GM23248 (cell line): ENCODE measurements at places on chromosomes 4 and X. TPM values are rescaled to one million over a fixed set of nuclear protein-coding genes. Genes with fewer than 3 reads are reported as not detected.

DNA sequence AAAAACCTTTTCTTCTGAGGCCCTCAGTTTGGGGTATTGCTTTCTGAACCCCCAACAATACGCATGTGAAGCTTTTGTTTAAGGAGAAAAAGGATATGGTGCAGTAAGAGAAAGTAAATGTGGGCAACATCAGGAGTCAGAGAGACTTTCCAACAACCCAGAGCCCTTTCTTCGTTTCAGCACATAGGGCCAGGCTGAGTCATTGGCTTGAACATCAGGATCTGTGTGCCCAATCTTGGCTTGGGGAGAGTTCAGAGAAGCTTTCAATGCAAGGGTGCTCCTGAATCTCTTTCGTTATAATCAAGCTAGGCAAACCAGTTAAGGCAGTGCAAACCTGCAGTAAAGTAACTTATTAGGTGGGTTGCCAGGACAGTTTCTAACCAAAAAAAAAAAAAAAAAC is 191.2 kb downstream of the FRMPD4 start:
- DNase-seq = no peak

DNA sequence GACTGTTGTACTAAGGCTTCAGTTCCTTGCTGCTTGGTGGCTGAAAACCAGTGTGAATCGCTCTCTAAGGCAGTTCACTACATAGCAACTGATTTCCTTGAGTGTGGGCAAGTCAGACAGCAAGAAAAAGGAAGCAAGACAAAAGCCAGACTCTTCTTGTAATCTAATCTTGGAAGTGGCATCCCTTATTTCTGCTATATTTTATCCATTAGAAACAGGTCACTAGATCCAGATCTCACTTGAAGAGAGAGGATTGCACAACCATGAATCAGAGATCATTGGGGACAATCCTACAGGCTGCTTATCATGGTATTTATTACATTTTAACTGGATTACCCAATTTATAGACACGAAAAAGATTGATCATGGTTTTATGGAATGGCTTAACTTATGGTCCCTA is 684.5 kb downstream of the GRID2 start:
- DNase-seq = no peak

GRCh38 chr4:119765951-119766350 is 137.3 kb upstream of the PDE5A start:
- DNase-seq = no peak

DNA sequence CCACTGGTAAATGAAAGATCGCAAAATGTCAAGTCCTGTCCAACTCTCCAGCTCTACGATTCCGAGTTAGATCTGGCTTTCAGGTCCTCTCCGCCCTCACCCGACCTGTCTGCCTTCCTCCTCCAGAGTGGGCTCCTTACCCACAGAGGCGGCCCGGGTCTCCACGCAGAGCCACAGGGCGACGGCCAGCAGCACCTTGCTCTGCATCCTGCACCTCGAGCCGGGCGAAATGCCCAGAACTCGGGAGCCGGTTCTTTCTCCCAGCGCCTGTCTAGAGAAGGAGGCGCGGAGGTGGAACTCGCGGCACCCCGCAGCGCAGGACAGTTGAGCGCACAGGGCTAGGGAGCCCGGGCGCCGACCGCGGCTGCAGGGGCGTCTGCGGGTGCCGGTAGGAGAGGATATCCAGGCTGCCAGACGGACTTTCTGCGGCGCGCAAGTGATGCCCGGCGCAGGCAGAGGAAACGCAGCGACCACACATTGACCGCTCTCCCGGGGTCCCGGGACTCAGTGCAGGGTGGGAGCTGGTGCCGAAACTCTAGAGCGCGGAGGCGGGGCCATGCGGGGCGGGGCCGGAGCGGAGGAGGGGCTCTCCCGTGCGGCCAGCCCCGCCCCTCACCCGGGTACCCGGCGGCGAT is at the start of gene KDR:
Gene KDR, minus strand, starts transcription at position 509 of the 635 bp plus-strand sequence. Its CDS starts 302 bp downstream, at position 207.
- peak; percentile 51 for DNase-seq

DNA sequence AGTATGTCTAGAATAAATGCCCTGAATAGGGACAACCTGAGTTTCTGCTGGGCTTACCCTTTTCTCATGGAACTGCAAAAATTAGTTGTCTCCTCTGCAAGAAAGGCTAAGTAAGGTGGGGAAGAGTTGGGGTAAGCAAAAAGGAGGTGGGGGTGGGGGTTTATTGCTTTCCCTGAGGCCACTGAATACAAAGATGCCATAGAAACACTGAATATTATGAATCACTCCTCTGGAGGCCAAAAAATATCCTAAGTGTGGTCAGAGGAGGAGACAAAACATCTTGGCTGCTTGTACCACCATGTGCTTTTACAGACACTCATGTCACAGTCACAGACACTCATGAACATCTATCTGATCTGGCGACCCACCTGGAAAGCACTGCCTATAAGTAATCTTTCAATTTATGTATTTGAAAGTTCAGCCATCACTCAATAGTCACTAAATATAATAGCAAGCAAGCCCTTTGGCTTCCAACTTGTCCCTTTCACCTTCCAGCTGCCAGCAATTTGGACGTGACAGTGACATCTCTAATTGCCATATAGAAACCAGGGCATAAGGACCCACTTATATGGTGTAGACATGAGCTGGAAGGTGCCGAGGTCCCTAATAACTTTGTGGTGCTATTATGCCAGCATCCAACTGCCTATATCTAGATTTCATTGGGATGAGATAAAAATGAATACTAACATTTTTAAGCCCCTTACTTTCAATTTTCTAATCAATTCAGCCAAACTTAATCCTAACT is 122.7 kb upstream of the CBR4 start:
- DNase-seq = peak; percentile 49

The ZNF185 gene
- polyA plus RNA-seq = 3.7 and 4.0 TPM in 2 replicates
